Activated CD8-positive, alpha-beta memory T cell treated with anti-CD3 and anti-CD28 coated beads for 1 hour (primary cell): ENCODE measurements at places on chromosomes 3 and 15.

- DNase-seq: no peak
Measured at GRCh38 chr3:16130066-16130465, 44.4 kb upstream of the GALNT15 start.

DNA sequence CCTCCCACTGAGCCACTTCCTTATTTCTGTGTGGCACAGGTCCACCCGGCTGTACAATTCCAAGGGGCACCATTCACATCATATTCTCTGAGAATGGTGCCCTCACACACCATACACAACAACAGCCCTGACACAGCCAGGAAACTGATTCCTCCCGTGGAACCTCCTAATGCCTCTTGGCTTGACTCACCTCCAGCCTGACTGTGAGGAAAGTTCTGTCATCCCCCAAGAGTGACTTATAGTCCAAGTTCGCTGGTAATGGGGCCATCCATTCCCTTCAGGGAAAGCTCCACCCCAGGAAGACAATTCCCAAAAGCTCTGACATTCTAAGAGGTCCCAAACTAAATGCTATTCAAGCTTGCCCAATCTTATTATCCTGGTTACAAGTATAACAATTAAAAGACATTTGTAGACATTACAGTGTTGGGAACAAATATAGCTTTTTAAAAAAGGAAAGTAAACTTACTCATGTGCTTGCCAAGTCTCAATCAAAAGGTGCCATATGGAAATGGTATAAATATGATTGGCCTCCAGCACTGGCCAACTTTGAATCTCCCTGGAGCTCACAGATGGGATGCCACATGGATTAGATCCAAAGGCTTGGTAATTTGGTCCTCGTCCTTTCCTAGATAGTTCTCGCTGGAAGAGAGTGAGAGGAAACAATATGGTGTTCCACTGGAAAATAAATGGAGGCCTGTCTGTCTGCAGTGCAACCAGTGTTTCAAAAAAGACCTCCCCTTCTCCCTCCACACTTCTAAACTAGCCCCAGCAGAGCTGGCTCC lies 56.3 kb upstream of the PSMD6 start:
- DNase-seq: no peak

GRCh38 chr15:99826157-99826780 lies 93.0 kb upstream of the LYSMD4 start:
- DNase-seq: no peak

- no peak for DNase-seq
Measured at GRCh38 chr3:27659279-27660021, 62.7 kb downstream of the EOMES start.

DNA sequence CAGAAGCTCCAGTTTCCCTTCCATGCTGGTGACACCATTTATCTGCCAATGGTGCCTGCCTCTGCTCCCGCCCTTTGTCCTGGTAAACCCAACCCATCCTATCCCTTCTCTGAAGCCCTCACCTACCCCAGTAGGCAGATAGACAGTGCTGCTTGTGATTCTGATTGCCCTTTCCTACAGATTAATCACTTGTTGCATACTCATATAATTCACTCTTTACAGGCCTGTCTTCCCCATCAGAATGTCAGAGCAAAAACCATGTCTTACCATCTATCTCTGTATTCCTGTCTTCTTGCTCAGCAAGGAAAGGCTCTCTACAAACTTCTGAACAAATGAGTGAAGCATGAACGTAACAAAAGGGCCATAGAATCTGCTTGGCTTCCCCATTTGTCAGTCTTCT lies 47.9 kb downstream of the MRPS25 start:
- no peak for DNase-seq

DNA sequence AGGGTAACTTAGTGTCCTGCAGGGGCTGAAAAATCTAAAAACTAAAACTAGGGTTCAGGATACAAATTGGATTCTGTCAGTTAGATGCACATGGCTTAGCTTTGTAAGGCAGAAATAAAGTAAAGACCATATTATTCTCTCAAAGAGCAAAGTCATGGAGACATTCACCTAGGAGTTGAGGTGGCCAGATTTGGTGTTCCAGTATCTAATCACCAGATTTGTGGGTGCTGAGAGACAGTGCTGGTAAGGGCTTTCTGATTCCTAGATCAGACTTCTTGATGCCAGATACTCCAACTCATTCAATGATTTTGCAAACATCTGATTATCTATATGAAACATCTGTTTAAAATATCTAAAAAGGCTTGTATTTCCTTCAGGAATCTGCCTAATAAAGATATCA lies 28.3 kb upstream of the TBC1D5 start:
- DNase-seq: no peak

DNA sequence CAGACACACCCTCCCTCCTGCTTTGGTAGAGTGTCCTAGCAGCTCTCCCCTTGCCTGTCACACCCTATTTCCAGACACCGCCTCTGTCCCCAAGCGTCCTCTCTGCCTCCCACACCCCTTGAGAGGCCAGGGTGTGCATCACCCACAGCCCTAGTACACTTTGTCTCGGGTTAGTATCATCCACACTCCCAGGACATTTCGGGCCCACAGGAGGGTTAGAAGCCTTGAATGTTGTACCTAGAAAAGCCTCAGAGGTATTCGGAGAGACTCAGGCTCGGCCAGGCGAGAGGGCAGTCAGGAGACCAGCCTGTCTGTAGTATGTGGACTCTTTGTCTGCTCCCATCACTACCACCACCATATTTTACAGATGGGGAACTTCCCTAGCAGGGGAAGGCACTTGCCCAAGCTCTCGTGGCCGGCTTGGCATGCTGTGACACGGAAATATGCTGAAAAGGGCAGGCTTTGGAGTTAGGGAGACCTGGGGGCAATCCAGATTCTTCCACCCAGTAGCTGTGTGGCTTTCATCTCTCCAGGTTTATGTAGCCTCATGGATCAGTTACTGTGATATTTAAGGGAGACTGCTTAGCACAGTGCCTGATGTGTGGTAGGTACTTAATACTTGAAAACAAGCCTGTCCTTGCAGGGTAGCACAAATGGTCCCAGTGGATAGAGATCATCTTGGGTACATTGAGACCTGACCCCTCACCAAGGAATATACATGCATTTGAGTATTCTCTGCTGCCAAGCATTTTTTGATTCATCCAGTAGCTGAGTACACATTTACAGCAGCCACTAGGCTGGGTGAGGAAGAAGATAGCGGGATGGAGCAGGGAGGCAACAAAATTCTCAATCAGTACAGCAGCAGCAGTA lies 1.4 kb downstream of the TMEM43 start:
- no peak for DNase-seq

DNA sequence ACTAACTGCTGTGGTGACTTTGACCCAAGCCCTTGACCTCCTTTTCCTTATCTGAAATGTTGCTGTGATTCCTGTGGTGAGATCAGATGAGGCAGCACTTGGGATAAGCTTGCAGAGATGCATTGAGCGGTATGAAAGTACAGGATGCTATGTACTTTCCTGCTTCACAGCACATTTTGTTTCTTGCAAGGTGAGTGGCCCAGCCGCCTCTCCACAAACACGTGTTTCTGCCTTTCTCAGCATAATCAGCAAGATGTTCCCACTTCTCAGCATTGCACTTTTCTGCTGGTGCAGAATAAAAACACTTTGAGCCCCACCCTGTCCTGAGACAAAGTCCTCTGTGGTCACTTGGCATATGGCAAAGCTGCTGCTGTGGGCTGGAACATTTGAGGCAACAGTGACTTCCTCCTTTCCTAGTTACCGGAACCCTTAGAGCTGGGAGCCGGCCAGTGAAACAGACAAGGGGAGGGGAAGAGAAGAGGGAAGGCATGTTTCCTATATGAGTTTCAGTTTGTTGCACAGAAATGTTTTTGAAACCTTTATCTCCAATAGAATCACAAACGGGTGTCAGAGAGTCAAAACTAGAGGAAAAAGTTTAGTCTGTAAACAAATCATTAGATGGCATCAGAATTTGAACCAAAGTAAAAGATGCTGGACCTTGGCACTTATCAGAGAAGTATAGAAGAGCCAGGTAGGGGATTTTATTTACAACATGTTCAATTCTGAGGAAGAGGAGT lies 5.0 kb downstream of the NUDT16 start:
- DNase-seq: no peak

- DNase-seq: no peak
Measured at GRCh38 chr3:188496390-188496789, 342.4 kb downstream of the LPP start.

DNA sequence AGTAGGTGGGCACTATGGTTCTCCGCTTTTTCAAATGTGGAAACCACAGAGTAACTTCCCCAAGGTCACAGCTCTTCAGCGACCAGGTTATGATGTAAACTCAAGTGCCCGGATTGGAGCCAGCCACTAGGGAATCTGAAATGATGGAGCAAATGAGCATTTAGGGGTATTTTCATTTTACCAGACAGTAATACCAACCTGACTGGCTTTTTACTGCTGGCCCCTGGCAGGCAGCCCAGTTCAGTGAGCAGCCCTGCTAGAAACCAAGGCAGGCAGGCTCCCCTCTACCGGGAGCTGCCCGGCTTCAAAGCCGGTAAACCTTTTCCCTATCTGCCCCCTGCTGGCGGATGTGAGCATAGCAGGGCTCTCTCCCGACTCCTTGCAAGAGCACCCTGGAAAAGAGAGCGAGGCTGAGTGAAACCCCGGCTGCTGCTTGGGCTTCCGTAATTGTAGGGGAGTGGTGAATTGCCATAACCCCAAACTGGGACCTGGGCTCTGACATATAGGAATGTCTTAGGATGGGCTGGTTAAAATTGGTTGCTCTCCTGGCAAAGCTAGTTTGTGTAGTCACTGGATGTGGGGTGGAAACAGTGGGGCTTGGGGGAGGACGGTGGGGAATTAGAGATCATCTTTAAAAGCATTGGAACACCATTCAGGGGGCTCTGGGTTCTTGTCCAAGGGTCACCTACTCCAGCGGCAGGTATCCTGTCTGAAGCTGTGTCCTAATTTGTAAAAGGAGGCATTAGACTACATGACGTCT lies 98.0 kb upstream of the TNFAIP8L3 start:
- peak; percentile 58 for DNase-seq

GRCh38 chr15:75178171-75178937 lies 23.3 kb upstream of the C15orf39 start:
- DNase-seq: no peak

GRCh38 chr15:71753346-71753745 lies 57.0 kb upstream of the NR2E3 start:
- no peak for DNase-seq

DNA sequence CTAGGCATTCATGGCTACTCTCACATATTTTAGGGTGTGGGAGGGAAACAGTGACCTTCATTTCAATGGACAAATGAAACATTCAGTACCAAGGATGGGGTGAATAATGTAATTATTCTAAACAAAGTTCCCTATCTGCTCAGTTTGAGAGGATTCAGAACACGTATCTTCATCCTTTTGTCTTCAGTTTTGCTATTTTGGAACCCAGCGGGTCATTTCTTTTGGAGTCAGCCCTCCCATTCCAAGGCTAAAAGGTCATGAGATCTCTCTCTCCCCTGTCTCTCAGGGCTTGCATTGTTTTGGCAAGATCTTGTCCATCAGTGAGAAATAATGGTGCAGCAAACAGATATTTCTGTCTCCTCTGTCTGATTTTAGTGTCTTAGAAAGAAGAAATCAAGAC lies 16.3 kb upstream of the GATM start:
- DNase-seq: no peak

DNA sequence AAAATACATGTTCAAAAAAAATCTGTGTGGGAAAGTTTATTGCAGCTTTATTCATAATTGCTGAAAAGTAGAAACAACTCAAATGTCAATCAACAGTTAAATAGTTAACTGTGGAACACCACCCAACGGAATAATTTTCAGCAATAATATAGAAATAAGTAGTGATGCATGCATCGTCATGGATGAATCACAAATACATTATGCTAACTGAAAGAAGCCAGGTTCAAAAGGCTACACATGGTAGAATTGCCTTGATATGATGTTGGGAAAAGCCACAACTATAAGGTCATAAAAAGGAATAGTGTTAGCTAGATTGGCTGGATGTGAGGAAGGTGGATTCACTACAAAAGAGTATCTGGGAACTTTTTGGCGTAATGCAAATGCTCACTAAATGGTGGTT lies 82.0 kb downstream of the GMNC start:
- DNase-seq: no peak

DNA sequence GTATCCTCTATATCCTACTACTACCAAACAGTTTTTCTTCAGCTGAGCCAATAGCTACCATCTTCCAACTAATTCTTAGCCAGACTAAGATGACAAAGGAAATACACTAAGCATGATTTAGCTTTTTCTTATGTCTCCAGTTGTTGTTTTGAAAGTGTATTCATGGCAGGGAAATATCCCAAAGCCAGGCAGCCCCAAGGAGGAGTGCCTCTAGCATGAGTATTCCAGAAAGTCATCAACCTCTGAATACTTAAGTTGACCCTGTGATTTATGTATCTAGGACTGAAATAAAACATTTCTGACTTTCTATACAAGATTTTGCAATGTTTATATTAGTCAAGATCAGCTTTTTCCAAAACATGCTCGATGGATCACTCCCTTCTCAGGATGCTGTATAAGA lies 449.1 kb downstream of the IL5RA start:
- DNase-seq: no peak

DNA sequence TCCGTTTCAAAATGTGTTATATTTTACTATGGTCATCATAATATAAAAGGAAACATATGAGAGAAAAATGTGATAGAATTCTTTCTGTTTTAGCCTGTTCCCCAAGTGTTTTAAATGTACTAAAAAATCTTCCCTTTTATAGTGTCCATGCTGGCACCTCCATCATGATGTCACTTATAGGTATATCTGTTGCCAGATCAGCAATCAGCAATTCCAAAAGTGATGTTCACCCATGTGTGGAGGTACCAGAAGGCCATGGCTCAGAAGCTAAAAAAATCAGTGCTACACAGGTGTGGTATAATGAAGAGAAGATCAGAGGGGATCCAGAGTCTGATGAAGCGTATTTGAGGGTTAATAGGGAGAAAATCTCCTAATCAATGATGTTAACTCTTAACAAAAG lies 1.1 kb upstream of the GPR15 start:
- no peak for DNase-seq

DNA sequence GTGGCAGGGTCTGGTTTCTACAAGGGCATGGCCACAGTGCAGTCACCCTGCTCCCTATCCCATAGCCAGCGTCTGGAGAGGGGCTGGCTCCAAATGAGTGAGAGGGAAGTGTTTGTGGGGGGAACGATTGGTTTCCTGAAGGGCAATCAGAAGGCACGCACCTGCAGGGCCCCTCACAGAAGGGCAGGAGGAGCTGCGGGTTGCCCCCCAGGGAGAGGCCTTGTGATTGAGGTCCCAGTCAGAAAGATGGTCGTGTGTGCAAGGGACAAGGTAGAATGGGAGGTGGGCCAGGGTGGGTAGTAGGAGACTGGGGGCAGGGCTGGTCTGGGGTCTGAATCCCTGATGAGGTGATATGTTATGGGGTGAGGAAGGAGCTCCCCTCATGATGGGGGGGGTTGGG lies 35.8 kb downstream of the LIMD1 start:
- no peak for DNase-seq

GRCh38 chr3:186517218-186517617 lies 27.0 kb downstream of the CRYGS start:
- no peak for DNase-seq

- DNase-seq: no peak
Measured at GRCh38 chr15:34084086-34084485, 17.6 kb downstream of the EMC7 start.

- no peak for DNase-seq
Measured at GRCh38 chr3:131388490-131388799, 6.9 kb downstream of the NUDT16 start.
